ENCODE measurements at places on chromosomes 4 and X.

- DNase-seq = no peak
These were observed 18.6 kb downstream of the AFM start for GRCh38 chr4:73499996-73500765.

DNA sequence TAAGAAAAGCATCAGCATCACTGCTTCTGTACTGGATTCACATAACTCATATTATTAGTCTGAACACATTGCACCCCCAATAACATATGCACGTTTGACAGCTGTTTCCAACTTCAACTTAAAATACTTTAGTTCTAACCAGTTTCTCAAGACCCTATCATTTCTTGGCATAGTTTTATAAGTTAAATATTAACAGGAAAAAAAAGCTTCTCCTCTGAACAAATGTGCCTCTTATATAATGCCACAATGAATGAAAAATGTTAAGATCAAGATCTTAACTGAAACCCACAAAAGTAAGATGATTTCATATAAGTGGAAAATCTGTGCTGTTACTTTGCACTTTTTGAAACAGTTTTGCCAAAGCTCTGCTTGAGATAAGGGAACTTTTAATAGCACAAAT is 652.8 kb upstream of the FAM241A start:
- DNase-seq = no peak

- no peak for DNase-seq
These were observed 32.1 kb downstream of the RAP1GDS1 start for GRCh38 chr4:98293104-98293887.

DNA sequence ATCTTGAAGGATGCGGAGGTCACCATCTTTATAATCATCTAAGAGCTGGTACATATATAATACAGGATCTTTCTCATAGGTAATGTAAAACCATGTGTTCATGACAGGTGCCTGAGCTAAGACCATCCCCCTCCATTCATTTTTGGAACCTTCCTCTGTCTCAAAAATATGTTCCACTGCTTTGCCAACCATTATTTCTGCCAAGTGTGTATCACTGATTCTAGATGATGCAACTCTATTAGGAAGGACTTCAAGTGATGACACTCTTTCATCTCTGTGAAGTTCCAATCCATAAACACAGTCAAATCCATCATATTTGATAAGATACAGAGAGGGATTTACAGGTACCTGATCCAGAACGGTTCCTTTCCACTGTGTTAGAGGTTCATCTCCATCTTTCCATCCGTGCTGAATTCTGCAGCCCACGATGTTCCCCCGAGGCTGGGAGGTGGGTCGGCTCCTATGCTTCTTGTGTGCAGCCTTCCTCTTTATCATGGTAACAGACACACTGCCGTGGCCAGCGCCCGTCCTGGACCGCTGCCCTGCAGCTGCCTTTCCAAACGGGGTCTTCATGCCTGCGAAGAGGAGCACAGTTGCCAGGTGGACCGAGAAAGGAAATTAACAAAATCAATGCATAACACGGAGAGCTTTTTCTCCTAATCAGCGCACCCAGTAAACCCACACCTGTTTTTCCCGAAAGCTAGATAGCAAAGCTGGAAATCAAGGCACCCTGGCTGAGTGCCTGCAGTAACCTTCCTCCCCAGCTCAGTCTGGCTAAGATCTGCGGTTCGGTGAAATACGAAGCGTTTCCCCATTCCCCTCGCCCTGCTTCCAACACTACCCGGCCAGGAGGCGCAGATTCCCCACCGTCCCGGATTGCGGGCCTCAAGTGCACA is 718 bp downstream of the SPIN3 start:
- no peak for DNase-seq

DNA sequence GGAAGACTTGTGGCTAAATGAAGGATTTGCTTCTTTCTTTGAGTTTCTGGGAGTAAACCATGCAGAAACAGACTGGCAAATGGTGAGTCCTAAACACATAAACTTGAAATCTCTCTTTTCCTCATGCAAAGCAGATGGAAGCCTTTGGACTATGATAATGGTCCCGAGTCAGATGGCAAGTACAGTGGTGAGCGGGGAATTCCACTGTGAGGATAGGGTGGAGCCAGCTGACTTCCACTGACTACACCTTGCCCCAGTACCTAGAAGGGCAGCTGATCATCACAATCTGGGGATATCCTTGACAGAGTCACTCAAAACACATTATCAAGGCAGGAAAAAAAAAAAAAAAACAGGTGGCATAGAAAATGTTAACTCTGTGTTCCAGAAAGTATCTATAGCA is 34.3 kb downstream of the ENPEP start:
- no peak for DNase-seq

- DNase-seq = no peak
These were observed 17.2 kb downstream of the RHOH start for GRCh38 chr4:40214038-40214437.

- no peak for DNase-seq
These were observed 18.4 kb downstream of the SNX25 start for GRCh38 chr4:185227713-185228278.

GRCh38 chrX:42869659-42870476 is 91.9 kb upstream of the PPP1R2C start:
- DNase-seq = no peak

- DNase-seq = no peak
These were observed 23.9 kb downstream of the MOB1B start for GRCh38 chr4:70925899-70926635.

- DNase-seq = no peak
These were observed 47.1 kb downstream of the MTHFD2L start for GRCh38 chr4:74205046-74205445.

GRCh38 chrX:132671229-132671641 is 182.4 kb upstream of the MBNL3 start:
- DNase-seq = no peak

DNA sequence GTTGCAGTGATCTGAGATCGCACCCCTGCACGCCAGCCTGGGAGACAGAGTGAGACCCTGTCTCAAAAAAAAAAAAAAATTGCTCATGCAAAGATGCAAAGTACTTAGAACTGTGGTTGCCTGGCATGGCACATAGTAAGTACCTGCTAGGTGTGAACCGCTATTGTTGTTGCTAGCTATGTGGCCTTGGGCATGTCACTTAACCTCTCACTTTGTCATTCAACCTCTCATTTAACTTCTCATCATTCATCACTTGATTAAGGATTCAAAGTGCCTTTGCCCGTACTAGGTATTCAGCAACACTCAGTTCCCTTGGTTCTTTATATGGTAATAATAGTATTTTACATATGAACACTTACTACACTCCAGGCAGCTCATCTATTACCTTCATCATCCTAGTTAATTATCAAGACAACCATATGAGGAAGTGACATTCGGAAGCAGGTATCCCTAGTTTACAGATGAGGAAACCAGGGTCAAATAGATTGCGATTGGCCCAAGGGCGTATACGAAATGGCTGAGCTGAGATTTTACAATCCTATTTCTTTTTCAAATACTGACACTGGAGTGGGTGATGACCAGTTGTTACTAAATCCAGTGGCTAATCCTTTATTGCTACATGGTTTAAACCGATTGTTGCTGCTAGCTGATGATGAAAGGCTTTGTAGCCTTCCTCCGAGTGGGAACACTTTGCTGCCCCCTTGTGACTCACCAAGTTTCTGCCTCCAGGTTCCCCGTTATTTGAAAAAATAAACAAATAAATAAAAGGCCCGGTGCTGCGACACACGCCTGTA is 28.8 kb upstream of the SOWAHD start:
- no peak for DNase-seq
